ENCODE measurements at places on chromosomes 11 and 22.
A peak's percentile ranks its signal among the peaks of the same experiment; 100 is the strongest.

GRCh38 chr11:1158681-1159487, 1.1 kb downstream of the MUC5AC start:
- DNase-seq, result peak; percentile 72

DNA sequence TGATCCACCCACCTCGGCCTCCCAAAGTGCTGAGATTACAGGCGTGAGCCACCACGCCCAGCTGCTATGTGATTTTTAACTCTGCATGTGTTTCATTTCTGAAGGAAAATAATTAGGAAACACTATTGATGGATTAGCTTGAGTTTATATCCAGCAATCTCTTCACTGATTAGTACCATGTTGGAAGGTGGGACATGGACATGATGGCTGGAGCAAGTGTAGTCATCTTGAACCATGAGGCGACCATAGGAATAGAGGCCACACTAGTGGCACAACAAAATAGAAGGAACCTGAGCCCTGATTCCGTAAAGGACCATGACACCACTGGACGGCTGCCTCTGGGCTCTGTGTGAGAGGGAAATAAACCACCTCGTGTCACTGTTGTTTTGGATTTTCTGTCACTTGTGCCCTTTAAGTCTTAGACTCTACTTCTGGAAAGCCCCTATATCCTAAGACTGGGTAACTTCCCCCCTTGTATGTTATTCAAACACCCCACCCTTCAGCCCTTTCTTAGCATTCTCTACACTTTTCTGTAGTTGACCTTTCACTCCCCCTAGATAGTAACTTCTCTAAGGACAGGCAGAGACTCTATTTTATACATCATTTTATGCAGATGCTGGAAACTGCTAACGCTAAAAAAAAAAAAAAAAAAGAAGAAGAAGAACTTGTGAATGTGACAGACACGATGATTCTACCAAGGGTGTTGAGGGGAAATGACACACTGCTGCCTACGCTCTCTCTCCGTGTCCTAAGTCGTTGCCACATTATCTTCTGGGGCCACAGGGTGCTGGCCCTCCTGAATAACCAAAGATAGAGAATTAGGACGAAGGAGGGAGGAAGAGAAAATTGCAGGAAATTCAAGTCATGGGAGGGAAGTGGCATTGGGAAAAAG, 2.7 kb upstream of the VPS37C start:
- DNase-seq, result no peak

GRCh38 chr11:119189393-119189792, 4.1 kb downstream of the NHERF4 start:
- peak; percentile 51 for DNase-seq

GRCh38 chr22:37069319-37069718, 17.8 kb downstream of the KCTD17 start:
- no peak for DNase-seq

- DNase-seq, result peak; percentile 99
Measured at GRCh38 chr22:24555165-24556039, at the start of gene SNRPD3. SNRPD3 (plus strand) TSS chr22:24555999; CDS start chr22:24557675, 1,676 bp downstream.

DNA sequence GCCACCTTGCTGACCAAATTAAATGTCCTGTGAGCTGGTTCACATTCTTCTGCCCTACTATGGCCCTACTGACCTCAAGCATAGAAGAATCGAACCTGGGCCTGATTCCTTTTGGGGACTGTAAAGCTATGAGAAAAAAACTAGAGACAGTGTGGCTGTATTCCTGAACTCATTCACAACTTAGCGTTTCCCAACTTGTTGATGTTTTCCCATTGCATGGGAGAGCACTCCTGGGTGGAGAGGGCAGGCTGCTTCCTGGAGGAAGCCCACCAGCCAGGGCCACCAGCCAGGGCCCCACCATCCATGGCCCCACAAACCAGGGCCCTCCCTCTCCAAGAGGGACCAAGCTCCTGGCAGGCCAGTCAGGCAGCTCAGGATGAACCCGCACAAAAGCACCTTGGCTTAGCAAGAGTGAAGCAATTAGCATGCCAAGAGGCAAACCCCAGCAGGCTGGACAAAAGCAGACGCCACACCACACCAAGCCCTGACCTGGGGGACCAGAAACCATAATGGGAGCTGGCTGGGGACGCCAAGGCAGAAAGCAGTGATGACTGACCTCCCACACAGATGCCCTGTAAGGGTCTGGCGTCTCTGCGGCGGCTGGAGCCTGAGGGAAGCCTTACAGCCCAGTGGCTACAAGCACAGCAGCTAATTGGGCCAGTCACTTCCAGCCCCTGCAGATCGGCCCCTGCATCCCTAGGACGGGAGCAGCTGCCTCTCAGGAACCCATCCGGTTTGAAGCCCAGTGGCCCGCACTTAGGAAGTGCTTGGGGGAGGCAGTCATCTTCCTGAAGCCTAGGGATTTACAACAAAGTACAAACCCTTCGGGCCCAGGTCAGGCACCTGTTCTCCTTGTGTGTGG, 2.1 kb downstream of the CERK start:
- DNase-seq, result peak; percentile 86

DNA sequence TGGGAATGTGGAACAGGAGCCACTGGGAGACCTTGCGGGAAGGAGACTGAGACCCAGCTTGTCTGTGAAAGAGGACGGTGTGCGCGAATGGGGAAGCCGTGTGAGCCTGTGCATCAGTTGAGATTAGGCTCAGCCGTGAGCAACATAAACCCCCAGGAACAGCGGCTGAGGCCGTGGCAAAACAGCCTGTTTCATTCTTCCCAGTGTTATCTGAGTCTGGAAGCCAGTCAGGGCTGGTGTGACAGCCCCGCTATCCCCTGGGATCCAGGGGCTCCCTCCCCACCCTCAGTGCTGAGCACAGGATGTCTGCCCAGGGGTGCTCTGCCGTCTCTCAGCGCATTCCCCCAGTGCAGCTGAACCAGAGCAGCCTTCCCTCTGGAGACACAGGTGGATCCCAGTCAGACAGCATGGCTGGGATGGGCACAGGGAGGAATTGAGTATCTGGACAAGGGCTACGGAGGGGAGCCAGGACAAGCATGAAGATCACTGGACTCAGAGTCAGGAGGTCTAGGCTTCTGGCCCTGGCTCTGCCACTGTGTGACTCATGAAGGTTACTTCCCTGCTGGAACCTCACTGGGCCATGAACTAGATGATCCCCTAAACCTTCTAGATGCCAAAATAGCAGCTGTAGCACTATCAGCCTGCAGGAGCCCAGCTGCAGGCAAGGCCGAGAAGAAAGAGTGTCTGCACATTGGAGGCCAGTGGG, 8.6 kb downstream of the OAF start:
- DNase-seq, result no peak

DNA sequence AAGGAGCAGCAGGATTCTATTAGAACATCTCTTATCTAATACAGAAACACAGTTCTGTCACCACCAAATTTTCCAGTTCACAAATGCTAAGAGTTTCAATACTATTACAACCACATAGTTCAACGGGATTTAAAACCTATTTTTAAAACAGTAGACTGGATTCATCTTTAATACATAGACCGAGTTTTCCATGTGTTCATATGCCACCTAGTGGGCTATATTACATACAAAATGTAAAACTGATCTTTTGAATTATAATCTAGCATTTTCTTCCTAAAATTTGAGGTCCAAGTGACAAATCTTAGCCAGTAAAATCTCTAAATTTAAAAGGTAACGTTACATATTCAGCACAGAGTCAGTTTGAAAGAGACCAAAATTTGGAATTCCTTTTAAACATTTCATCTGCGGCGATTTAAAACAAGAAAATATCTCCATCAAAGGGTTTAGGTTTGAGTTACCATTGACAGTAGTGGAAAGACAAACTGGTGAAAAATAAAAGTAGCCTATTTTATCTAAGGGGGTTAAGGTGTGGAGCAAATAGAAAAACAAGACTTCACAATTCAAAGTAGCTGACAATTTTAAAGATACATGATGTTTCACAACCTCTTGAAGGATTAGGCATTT, 269.3 kb upstream of the MPPED2 start:
- DNase-seq, result peak; percentile 52

DNA sequence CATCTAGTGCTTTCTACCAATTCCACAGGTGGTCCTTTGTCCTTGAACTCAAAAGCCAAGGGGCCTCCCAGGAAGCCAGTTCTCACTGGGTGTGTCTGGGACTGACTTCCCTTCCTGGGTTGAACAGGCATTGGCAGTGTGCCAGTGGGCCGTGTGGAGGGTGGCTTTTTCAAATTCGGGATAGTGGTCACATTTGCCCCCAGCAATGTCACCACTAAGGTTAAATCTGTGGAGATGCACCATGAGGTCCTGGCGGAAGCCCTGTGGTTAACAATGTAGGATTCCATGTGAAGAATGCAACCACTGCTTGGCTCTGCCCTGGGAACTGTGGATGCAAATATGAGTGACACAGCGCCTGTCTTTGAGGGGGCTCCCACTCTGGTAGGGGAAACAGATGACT, 53.2 kb upstream of the MTNR1B start:
- DNase-seq, result no peak

- DNase-seq, result peak; percentile 23
Measured at GRCh38 chr11:8224161-8224591, 39.5 kb downstream of the LMO1 start.

DNA sequence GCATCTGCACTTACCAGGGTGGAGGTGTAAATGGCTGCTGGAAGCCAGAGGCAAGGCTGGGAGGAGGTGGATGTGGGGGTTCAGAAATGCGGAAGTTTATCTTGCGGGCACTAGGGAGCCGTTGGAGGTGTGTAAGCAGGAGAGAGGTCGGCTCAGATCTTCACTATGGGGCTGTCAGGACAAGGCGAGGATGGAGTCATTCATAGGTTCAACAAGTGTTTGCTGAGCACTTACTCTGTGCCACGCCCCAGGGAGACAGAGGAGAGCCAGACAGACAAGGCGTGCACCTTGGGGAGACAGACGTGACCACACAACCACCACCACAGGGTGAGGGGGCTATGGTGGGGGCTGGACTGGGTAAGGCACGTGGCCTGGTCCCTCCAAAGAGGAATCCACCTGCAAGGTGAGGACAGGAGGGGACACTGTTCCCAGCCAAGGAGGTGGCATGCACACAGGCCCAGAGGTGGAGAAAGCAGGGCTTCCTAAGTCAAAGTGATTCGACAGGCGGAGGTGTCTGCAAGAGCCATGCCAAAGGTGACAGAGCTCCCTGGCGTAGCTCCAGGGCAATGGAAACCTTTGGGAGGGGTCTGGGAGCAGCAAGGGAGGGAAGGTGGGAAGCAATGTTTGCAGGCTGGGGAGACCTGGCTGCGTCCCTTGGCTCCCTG, 30.8 kb upstream of the TCF20 start:
- no peak for DNase-seq

- DNase-seq, result no peak
Measured at GRCh38 chr11:61120099-61120705, 17.9 kb downstream of the CD5 start.

- DNase-seq, result peak; percentile 98
Measured at GRCh38 chr22:46791201-46791731, 28.8 kb downstream of the TBC1D22A start.

- DNase-seq, result no peak
Measured at GRCh38 chr11:108713076-108713790, 48.4 kb downstream of the DDX10 start.

- no peak for DNase-seq
Measured at GRCh38 chr11:116517584-116517983, 255.2 kb downstream of the BUD13 start.

GRCh38 chr11:64164392-64165312, 1.3 kb downstream of the MACROD1 start:
- DNase-seq, result peak; percentile 48

GRCh38 chr22:35785181-35785923, 67.7 kb downstream of the APOL5 start:
- DNase-seq, result no peak

GRCh38 chr11:79578116-79578515, 137.3 kb upstream of the TENM4 start:
- no peak for DNase-seq

- no peak for DNase-seq
Measured at GRCh38 chr11:101133190-101133589, 3.6 kb upstream of the PGR start.

DNA sequence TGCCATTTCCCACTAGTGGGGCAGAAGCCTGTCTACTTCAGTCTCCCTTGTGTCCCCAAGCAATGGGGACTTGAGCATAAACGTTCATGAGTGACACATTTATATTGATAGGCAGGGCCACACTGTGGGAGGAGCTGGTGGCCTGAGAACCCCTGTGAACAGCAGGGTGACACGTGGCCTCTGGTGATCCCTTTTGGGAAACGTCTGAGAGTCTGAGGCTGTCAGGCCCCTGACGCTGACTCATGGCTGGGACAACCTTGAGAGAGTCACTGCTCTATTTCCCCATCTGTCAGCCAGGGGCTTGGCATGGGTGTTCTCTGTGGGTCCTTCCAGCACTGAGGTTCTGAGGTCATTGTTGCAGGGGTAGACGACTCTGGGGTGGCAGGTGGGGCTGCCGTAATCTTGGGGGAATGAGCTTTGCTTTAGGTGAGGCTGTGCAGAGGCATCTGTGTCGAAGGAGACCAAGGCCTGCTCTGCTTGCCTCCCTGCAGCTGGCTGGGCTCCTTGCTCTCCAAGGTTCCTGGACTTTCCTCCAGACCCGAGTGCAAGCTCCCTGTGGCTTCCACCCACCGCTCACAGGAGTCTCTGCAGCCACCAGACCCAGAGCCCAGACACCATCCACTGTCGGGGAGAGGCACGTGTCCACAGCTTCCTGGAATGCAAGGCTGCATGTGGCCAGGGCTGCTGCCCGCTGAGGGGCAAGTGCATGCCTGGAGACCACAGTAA, 54.7 kb downstream of the SMIM38 start:
- DNase-seq, result peak; percentile 78

- DNase-seq, result peak; percentile 89
Measured at GRCh38 chr11:73218106-73218829, at the start of gene P2RY2. P2RY2 (plus strand) TSS chr11:73218281; CDS start chr11:73234160, 15,879 bp downstream.

- DNase-seq, result no peak
Measured at GRCh38 chr11:22922672-22923071, 62.4 kb upstream of the CCDC179 start.

DNA sequence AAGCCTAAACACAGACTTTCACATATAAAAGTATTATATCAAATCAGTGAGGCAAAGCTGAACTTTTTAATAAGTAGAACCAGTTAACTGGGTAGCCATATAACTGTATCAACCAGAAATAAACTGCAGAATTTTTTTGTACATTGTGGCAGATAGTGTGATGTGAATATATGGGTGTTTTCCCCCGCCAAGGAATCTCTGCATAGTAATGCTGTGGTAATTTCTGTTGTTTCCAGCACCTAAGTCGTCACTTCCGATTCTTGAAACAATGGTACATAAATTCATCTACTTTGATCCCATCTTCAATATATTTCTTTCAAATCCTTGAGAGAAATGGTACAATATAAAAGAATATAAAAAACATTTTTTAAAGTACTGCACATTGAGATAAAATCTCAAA, 39.6 kb downstream of the NARS2 start:
- DNase-seq, result no peak

DNA sequence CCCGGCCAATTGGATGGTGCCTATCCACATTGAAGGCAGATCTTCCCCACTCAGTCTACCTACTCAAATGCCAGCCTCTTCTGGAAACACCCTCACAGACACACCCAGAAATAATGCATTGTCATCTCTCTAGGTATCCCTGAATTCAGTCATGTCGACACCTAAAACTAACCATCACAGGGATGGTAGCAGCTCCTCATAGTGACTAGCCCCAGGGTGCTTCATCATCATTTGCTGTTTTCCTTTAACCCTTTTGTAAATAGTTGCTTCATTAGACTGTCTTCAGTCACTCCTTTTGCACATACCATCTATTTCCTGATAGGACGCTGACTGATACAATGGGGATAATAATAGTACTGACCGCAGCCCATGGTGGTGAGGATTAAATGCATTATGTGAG, 18.8 kb upstream of the AMOTL1 start:
- DNase-seq, result no peak

- DNase-seq, result no peak
Measured at GRCh38 chr22:37660709-37661045, 2.2 kb downstream of the PDXP start.

GRCh38 chr11:117931971-117932370, 2.8 kb upstream of the TMPRSS13 start:
- no peak for DNase-seq

GRCh38 chr11:83502041-83502440, 215.9 kb upstream of the CCDC90B start:
- no peak for DNase-seq

Measured in osteoblast (primary cell).